ENCODE measurements at places on chromosomes 4 and X. TPM values are rescaled to one million over a fixed set of nuclear protein-coding genes. Genes with fewer than 3 reads are reported as not detected.

The RNF150 gene
- total RNA-seq, result 23.4 TPM

The MSANTD1 gene
- total RNA-seq, result 0.88 TPM

DNA sequence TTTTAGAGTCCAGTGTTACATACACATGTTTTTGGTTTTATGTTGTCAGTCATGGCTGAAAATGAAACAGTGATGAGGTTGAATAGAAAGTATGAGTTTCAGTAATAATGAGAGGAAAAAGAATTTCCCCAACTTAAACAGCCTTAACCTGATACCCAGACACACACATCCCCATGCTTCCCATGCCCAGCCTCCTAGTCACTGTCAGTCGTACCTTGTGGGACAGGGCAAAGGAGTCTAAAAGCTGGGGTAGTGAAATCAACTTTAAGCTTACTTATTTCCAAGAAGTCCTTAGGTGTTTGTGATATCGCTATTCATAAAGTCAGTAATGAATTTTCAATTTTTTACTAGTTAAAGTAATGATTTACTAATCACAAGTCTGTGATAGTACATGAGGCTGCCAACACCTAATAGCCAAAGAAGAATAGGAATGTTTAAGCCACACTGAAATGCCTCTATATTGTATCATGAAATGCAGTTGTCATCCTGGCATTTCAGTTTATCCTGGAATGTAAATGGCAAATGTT lies 24.3 kb upstream of the GPR34 start:
- ATAC-seq, result no peak

- no peak for ATAC-seq
Observed at GRCh38 chrX:19794690-19795089, 92.7 kb downstream of the SH3KBP1 start.

The PITX2 gene
- 44.5 TPM for total RNA-seq

- peak; percentile 25 for ATAC-seq
Observed at GRCh38 chrX:131752493-131753198, 208.8 kb downstream of the OR13H1 start.

DNA sequence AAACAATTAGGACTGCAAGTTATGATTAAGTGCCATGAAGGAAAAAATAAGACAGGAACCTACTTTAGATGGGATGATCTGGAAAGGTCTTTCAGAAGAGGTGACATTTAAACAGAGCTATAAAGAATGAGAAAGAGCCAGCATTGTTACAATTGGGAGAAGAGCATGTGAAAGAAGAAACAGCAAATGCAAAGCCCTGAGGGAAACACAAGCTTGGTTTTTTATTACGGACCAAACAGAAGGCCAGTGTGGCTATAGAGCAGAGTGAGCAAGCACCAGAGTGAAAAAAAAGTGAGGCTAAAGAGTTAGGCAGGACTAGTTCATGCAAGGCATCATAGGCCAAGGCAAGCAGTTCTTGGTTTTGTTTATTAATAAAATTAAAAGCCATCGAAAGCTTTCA lies 175.6 kb downstream of the RBMX2 start:
- ATAC-seq, result no peak

The SCD5 gene
- 79.8 TPM for total RNA-seq

GRCh38 chr4:183920512-183920911 lies 15.4 kb downstream of the STOX2 start:
- ATAC-seq, result no peak

GRCh38 chr4:624705-625590 lies at the start of gene PDE6B:
TSS of gene PDE6B (plus strand) at chr4:625573. CDS start at chr4:625627, 54 bp downstream.
- no peak for ATAC-seq

DNA sequence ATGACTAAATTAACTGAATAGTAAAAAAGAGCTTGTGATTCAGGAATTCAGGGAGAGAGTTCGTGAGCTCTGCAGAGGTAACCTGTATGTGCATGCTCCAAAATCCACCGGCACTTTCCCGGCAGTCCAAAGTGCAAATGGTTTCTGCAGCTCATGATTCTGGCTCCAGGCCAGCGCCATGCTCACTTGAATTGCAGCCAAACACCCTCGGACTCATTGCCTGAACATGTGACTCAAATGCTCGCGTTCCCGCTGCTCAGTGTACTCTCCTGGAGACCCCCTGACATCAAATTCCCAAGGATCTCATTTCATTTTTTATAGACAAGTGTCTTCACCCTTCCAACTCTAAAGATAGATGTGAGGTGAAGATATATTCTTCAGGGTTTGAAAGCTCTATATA lies 44.1 kb upstream of the SH3RF1 start:
- ATAC-seq, result peak; percentile 47

GRCh38 chrX:20477219-20477618 lies 210.5 kb upstream of the RPS6KA3 start:
- ATAC-seq, result no peak

- peak; percentile 37 for ATAC-seq
Observed at GRCh38 chr4:75056277-75056676, 123.4 kb downstream of the PARM1 start.

The RTL3 gene
- not detected for total RNA-seq

The STS gene
- 3.1 TPM for total RNA-seq

GRCh38 chrX:12239356-12240082 lies 101.2 kb downstream of the FRMPD4 start:
- ATAC-seq, result no peak

The CTAG1A gene
- not detected for total RNA-seq

The TAF1 gene
- total RNA-seq, result 37.0 TPM

The CXorf65 gene
- total RNA-seq, result not detected

DNA sequence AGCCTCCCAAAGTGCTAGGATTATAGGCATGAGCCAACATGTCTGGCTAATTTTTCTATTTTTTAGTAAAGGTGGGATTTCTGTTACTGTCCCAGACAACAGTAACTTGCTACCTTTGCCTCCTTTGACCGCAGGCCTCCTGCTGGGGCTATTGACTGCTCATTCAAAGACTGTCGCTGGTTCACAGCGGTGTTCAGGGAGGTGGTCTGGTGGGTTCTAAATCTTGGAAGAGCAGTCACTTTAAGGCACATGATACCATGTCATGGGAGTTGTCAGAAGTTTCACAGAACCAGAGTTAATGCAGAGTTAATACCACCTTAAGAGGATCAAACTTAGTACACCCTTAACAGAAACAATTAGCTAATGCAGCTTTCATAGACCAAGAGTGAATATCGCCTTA lies 3.8 kb downstream of the ASMT start:
- ATAC-seq, result no peak

The TKTL1 gene
- not detected for total RNA-seq

The RAP2C gene
- total RNA-seq, result 20.3 TPM

- ATAC-seq, result no peak
Observed at GRCh38 chr4:156892805-156893204, 78.8 kb downstream of the PDGFC start.

The MAGIX gene
- 2.3 TPM for total RNA-seq
